Glutamatergic neuron (in vitro differentiated cells): ENCODE measurements at places on chromosomes 3 and 15. TPM values are rescaled to one million over a fixed set of nuclear protein-coding genes. Genes with fewer than 3 reads are reported as not detected.

PRKCI gene
- 175 TPM for total RNA-seq

DNA sequence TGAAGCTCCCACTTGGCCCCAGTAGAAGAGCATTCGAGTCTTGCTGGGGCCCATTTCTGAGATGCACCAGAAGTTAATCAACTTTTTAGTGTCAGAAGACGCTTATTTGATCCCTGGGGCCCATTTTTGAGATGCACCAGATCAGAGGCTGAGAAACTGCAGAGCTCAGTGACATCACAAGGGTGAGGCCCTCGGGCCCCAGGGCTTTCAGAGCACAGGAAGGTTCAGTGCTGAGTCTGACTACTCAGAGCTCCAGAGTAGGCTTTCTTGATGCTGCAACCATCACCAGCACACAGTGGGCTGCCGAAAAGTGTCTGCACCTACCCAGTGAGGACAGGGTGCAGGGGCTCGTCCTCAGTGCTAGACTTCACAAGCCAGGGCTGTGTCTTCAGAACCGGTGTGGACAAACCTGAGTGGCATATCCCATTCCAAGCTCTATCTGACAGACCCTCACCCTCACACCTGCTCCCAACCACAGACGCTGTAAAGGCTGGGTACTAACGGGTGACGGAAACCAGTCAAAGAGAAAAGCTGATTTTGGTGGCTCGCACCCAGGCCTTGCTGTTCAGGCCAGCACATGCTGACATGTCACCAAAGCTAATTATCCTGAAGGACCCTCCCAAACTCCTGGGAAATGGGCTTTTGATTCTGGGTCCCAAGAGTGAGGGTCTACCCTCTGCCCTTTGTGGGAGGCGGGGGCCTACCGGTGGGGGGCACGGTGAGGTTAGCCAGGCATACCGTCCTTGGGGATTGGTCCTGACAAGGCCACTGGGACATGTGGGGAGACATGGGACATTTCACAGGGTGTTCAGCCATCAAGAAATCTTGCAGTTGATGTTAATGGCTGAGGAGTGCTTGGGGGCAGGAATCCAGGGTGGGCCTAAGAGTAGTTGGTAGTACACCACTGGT is 83.0 kb downstream of the PDCD6IP start:
- no peak for DNase-seq

GRCh38 chr3:14413381-14414071 is 11.1 kb downstream of the SLC6A6 start:
- DNase-seq, result no peak

DNA sequence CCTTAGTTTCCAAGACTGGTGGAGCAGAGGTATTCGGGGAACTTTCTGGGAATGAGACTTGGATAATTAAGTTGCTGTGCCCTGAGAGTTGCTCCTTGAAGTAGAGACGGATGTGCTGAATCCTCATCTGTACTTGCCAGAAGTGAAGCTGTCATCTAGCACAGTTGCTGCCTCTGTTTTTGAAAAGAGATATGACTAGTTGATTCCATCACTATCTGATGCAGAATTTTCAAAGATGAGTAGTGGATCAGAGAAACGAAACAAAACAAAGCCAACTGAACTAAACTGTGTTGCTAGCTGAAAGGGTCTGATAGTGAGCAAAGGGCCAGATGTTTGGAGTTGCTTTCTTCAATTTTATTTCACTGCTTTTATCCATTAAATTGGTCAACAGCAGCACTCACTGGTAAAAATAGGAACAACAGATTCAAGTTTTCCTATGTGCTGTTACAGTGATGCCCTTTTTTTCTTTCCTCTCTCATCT is 52.7 kb downstream of the MITF start:
- no peak for DNase-seq
